ENCODE measurements at places on chromosomes 2 and 18.

DNA sequence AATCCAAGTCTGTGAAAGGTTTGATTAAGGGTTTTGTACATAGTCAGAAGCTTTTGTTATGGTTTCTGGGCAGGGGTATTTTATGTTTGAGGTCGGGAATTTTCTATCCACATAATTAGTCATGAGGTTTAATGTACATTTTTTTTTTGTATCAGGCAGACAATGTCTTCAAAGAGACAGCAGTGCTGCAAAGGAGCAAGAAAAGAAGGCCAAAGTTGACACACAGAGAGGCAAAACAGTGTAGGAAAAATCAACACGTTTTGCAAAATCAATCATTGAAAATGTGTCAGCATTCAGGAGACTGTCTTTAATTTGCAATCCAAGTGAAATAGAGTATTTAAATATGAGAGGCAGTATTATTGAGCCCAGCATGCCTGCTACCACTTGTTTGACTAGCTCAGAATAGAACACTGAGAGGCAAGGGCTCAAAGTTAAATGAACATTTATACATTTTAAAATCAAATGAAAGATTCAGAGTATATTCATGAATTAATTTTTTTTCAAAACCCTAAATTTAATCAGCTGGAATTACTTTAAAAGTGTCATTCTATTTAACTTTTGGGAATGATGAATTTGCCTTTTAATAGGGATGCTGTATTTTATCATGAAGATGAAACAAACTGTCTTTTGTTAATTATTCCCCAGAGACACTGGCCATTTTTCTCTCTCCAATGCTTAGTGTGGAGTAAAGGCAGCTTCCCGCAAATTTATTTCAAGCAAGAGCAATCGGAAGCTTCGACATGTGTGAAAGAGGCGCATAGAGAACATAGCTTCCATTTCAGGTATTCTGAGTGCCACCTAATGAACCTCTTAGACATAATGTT is 11.3 kb downstream of the VRK2 start:
- no peak for DNase-seq

- DNase-seq = no peak
Observed at GRCh38 chr18:68150961-68151360, 563.9 kb downstream of the TMX3 start.

GRCh38 chr18:21270453-21270852 is 28.4 kb downstream of the GREB1L start:
- no peak for DNase-seq

DNA sequence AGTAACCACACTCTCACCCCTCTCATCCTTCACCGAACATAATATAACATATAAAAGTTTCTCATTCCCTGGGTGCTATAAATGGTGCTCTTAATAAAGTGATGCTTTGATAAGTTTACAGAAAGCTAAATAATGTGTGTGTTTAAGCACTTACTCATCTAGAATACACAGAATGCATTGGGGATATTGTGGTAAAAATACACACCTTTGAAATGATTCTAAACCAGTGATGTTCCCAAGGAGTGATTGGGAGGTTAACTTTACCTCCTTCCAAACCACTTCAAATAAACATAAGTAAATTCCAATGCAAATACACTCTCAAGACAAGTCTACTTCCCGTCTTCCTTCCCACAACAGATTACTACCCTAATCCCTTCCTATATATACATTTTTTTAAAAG is 85.3 kb upstream of the TWSG1 start:
- DNase-seq = no peak

- DNase-seq = no peak
Observed at GRCh38 chr18:40962784-40963183, 992.2 kb upstream of the PIK3C3 start.

- no peak for DNase-seq
Observed at GRCh38 chr2:54638774-54639187, 84.7 kb upstream of the EML6 start.

DNA sequence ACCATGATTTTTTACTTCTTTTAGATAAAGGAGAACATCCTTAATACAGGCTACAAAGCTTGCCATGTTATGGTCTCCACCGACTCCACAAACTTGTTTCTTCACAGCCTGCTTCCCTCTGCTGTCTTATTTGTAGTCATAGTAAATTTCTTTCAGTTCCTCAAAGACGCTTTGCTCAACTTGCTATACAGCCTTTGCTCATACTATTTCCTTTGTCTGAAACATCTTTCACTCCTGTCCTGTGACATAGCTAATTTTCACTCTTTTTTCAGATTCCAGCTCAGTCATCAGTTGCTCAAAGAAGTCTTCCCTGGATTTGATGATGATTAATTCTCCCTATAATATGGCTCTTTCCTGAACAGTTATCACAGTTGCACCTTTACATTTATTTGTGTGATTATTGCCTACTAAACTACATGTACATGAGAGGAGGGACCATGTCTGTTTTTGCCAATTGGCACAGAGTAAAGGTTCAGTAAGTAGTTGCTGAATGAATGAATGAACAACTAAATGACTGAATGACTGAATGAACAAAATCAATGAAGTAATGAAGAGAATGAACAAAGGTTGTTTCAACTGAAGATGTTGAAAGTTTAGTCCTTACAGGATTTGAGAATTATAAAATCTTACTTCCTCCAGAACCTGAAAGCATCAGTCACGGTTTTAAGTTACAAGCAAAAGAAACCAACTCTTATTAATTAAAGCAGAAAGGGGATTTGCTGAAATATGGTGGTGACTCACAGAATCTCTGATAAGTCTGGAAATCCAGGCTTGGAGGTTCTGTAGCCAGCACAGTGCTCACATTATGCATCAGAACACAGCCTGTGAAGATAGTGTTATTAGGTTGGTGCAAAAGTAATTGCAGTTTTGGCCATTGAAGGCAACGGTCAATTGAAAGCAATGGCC is 186.4 kb upstream of the FAM98A start:
- DNase-seq = no peak
